CD4-positive, alpha-beta T cell treated with Interleukin-4 for 1 hour (primary cell): ENCODE measurements at places on chromosomes 11 and 22.

- DNase-seq = no peak
Observed at GRCh38 chr11:117465236-117465997, 137.8 kb downstream of the CEP164 start.

GRCh38 chr11:44008088-44008501, 39.7 kb upstream of the ACCSL start:
- no peak for DNase-seq

GRCh38 chr11:68962527-68963250, 18.1 kb downstream of the MRGPRD start:
- peak; percentile 24 for DNase-seq

DNA sequence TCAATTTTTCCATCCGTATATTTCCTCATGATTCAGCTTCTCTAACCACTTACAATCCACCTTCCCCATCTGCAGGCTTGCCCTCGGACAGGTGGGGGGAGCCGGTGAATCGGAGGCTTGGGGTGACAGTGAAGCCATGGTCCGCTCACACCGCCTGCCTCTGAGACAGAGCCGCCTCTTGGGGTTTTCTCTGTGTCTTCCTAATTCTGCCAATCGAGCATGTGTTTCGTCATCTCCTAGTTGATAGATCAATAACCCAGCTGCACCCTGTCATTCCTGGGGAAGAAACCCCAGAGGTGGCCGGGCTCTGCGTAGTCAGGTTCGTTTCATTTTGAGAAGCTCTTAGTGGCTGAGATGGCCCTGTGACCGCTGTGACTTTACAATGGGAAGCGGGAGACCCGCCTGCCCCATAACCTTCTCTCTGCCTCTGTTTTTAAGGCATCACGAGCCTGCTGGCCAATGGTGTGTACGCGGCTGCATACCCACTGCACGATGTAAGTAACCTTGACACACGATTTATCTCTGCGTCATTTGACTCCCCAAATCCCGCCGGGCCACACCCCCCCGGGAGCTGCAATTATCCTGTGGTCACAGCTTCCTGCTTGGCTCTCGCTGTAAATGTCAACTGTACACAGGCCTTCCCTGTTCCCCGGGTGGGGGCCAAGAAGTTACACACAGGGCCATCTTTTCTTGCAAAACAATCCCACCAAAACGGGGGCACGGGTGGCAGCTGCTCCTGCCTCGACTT, 33.3 kb downstream of the ANO1 start:
- DNase-seq = no peak

GRCh38 chr11:8749202-8749601, 66.6 kb downstream of the RPL27A start:
- no peak for DNase-seq

- DNase-seq = no peak
Observed at GRCh38 chr22:48250937-48251530, 1488.6 kb downstream of the TBC1D22A start.

GRCh38 chr11:69198891-69199582, 43.3 kb downstream of the SMIM38 start:
- no peak for DNase-seq

GRCh38 chr11:110059706-110060463, 33.3 kb upstream of the ZC3H12C start:
- DNase-seq = no peak

DNA sequence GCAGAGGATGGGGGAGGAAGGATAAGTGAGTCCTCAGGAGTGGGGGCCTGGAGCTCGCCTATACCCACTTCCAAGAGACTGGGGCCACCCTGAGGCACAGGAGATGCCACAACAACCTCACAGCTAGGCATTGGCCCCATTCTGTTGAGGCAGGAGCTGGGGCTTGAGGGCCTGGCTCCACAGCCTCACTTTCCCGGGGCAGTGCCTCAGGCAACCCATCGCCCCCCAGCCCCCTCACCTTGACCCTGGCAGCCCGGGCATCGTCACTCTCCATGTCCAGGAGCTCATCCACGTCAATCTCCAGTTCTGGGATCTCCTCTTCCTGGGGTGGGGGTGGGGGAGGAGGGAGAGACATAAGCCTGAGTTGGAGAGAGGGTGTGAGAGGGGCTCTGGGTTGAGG, 1.8 kb downstream of the PPP1R14B start:
- no peak for DNase-seq

DNA sequence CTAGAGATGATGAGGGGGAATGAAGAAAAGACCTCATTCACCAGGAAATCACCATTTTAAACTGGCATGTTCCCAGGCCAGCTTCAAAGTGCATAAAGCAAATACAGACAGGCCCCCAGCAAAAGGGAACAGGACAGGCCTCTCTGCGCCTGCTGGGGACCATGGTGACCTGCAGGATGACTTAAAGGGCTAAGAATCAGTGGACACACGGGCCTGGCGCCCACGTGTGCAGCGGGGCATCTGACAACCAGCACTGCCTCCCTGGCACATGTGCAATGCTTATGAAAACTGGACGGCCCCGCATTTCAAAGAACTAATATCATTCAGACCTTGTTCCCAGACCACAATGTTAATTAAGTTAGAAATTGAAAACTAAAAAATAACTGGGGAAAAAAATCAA, 35.6 kb downstream of the TBX1 start:
- no peak for DNase-seq

DNA sequence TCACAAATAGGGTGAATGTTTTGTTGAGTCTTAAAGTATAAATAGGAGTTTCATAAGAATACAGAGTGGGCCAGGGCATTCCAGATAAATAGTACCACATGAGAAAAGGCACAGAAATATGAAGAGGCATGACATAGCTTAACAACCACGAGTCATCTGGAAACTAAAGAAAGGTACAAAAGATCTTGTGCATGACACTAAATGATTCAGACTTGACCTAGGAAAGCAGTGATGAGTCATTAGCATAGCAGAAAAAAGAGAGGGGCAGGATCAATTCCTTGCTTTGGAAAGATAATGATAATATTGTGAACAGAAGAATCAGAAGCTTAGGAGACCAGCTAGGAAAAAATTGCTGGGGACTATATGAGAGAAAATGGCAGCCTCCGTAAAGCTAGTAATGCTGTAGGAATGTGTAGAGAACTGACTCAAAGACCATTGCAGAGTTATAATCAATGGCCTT, 47.6 kb upstream of the FIBIN start:
- no peak for DNase-seq

- no peak for DNase-seq
Observed at GRCh38 chr11:42524534-42525227, 787.1 kb upstream of the API5 start.

- DNase-seq = no peak
Observed at GRCh38 chr22:45290410-45290936, 5.7 kb downstream of the UPK3A start.

- no peak for DNase-seq
Observed at GRCh38 chr22:47053726-47054141, 291.3 kb downstream of the TBC1D22A start.

GRCh38 chr11:37896016-37896415, 1298.0 kb upstream of the RAG2 start:
- no peak for DNase-seq
